ENCODE measurements at places on chromosomes 1 and 21.

- DNase-seq = no peak
Measured at GRCh38 chr1:229593800-229594199, 32.1 kb downstream of the TAF5L start.

GRCh38 chr21:29613021-29613420 lies 314.3 kb downstream of the BACH1 start:
- no peak for DNase-seq

DNA sequence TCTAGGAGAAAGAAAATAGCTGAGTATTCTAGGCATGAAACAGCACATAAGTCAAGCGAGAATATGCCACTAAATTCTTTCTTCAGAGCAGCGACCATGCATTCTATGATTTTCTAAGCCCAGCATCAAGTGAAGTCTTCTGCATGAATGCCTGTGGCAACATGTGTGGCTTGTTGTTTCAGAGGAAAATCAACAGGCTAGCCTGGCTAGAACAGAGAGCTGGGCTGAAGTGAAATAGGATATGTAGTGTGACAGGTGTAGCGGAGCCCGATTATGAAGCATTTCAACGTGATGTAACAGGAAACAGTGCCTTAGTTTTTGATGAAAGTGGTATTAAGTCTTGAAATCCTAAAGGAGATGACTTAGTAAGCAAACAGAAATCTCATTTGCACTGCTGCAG lies 7.0 kb downstream of the CSDE1 start:
- peak; percentile 83 for DNase-seq

- DNase-seq = no peak
Measured at GRCh38 chr1:232964601-232965000, 14.2 kb downstream of the NTPCR start.

DNA sequence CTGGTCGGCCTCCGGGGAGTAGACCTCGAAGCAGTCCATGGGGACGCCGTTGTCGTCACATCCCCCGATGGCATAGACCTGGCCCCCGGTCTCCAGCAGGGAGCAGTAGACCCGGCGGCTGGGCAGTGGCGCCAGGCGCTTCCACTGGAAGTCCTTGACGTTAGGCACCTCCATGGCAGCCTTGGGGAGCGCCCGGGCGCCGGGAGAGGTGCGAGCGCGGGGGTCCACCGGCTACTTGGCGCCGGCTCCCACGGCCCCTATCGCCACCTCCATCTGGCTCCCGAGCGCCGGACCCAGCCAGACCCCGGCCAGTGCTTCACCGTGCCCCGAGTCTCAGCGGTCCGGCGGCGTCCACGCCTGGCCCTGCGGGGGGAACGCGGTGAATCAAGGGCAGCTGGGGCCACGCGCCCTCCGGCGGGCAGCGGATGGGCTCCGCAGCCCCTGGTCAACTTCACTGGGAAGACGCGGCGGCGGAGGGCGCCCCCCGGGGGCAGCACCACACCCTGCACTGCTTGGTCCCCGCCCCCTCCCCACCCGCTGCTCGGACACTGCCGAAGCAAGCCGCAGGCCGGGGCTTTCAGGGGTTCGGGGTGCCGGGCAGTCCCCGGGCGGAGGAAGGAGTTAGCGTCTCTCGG lies 13.2 kb downstream of the KLHDC8A start:
- no peak for DNase-seq

- DNase-seq = no peak
Measured at GRCh38 chr1:165610866-165611265, 20.2 kb upstream of the MGST3 start.

DNA sequence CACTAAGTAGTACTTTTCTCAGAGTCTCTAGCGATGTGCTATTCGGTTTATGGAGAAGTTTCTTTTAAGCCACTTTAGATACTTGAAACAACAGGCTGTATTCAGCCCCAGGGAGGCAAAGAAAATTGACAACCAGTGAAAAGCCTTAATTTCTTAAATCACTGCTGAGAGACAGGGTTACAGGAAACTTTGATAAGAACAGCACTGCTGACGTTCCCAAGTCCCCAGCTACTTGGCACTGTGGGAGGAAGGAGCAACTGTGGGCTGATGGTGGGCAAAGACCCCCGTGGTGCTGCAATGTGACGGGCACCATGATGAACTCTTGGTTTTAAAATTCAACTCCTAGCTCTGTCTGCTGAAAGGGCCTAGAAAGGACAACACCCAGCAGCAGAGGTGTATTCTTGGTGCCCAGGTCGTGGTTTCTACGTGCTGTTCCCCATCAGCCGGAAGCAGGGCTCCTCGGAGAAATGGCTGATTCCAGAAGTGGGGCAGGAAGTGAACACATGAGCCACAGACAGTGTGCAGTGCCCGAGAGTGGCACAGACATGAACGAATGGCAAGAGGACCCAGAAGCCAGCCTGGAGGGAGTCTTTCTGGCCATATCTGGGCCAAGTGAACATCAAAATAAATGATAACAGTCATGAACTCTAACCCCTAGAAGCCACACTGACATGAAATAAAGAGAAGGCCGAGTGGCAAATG lies 5.3 kb downstream of the PTTG1IP start:
- no peak for DNase-seq
